ENCODE measurements at places on chromosomes 5 and 9.

- no peak for DNase-seq
Measured at GRCh38 chr5:65765582-65765981, 43.6 kb downstream of the NLN start.

GRCh38 chr5:138632900-138633489, 57.8 kb upstream of the HSPA9 start:
- DNase-seq: peak; percentile 83

DNA sequence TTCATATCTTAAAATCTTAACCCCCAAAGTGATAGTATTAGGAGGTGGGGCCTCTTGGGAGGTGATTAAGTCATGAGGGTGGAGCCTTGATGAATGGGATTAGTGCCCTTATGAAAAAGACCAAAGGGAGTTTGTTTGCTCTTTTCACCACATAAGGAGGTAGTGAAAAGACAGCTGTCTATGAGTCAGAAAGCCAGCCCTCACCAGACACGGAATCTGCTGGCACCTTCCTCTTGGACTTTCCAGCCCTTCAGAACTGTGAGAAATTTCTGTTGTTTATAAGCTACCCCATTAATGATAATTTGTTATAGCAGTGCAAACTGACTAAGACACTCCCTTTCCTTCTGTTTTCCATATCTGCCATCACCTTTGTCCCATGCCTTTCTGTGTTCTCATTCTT, 20.8 kb downstream of the IFNB1 start:
- peak; percentile 66 for DNase-seq

GRCh38 chr9:74245866-74246497, 251.2 kb upstream of the RORB start:
- no peak for DNase-seq

All from HCEC 1CT (cell line).